ENCODE measurements at places on chromosomes 7 and 10. TPM values are rescaled to one million over a fixed set of nuclear protein-coding genes. Genes with fewer than 3 reads are reported as not detected.

- DNase-seq: no peak
- no peaks in the 10 kb centered on the region for H3K27me3 ChIP-seq
- peaks cover 3% of the 10 kb centered on the region for H3K4me1 ChIP-seq
- H3K27ac ChIP-seq: no peak overlapping the region
Observed at GRCh38 chr10:114359041-114359952, 45.0 kb downstream of the AFAP1L2 start.

- H3K27me3 ChIP-seq: no peaks in the 10 kb centered on the region
- DNase-seq: no peak
- no peaks in the 10 kb centered on the region for H3K36me3 ChIP-seq
- H3K4me3 ChIP-seq: no peak overlapping the region
Observed at GRCh38 chr10:113347508-113347907, 205.3 kb upstream of the HABP2 start.

DNA sequence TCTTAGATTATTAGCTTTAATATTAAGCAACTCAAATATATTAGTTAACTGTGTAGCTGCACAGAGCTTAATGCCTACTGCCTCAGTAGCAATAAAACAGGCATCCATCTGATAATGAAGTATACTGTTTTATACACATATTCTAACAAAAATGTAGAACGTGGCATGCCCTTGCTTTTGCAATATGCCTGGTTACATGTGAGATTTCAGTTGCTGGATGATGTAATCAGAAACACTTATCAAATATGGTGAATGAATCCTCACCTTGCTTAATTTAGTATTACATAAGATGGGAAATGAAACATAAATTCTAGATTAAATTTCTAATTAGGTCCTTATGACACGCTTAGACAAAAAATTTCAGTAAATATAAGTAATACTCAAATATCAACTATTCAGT, 8.0 kb downstream of the DNAJC1 start:
- no peak for DNase-seq
- no peaks in the 10 kb centered on the region for H3K27me3 ChIP-seq
- H3K36me3 ChIP-seq: no peaks in the 10 kb centered on the region
- no peaks in the 10 kb centered on the region for H3K4me1 ChIP-seq

- H3K27me3 ChIP-seq: no peaks in the 10 kb centered on the region
- no peaks in the 10 kb centered on the region for H3K4me1 ChIP-seq
- peaks cover 10% of the 10 kb centered on the region for H3K36me3 ChIP-seq
- no peak overlapping the region for H3K27ac ChIP-seq
- peak; percentile 43 for DNase-seq
Observed at GRCh38 chr7:75629044-75629443, 109.7 kb downstream of the HIP1 start.

DNA sequence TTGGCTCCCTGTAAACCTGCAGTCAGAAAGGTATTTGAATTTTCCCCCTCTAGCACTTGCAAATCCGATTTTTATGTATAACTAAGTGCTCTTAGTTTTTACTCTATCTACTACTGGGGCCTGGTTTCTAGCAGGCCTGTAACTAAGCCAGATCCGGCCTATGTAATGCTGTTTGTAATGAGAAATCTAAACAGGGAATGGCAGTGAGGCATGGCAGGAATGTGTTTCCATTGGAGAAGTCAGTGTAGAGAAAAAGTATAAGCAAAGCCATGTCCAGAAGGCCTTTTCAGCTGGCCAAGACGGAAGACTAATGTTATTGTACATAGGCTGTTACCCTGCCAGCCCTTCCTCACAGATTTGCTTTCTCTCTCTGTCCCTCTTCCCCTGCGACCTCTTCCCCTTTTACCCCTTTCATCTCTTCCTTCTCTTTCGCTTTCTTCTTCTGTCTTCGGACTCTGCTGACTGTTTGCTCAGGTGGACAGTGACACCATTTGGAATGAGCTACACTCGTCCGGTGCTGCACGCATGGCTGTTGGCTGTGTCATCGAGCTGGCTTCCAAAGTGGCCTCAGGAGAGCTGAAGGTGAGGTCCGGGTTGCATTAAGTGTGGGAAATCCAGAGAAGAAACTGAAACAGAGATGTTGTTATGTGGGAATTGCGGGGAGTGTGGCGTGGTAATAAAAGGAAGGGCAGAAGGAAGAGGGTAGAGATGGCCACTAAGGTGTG, 297.5 kb downstream of the HDAC9 start:
- H3K27me3 ChIP-seq: no peaks in the 10 kb centered on the region
- no peaks in the 10 kb centered on the region for H3K36me3 ChIP-seq
- H3K27ac ChIP-seq: no peak overlapping the region
- no peak for DNase-seq
- no peak overlapping the region for H3K4me3 ChIP-seq

- no peak overlapping the region for H3K27ac ChIP-seq
- no peak overlapping the region for H3K4me3 ChIP-seq
- DNase-seq: no peak
- H3K36me3 ChIP-seq: no peaks in the 10 kb centered on the region
- H3K27me3 ChIP-seq: no peaks in the 10 kb centered on the region
Observed at GRCh38 chr7:18520450-18521235, 25.1 kb downstream of the HDAC9 start.

DNA sequence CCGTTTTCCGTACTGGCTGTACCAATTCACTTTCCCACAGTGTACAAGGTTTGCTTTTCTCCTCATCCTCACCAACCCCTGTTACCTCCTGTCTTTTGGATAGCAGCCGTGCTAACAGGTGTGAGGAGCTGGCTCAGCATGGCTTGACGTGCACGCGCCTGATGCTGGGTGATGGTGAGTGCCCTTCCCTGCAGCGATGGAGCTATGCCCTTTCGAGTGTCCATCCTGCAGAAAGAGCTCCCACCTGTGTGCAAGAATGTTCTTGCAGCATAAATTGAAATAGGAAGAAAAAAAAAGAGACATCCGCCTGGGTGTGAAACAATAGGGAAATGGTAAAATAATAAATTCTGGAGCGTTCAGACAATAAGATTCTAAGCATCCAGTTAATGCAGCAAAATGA, 9.5 kb upstream of the UBE3C start:
- H3K36me3 ChIP-seq: no peaks in the 10 kb centered on the region
- H3K27ac ChIP-seq: no peak overlapping the region
- H3K4me1 ChIP-seq: no peaks in the 10 kb centered on the region
- H3K4me3 ChIP-seq: no peak overlapping the region
- no peak for DNase-seq

- H3K4me3 ChIP-seq: no peak overlapping the region
- no peak overlapping the region for H3K27ac ChIP-seq
- H3K36me3 ChIP-seq: no peaks in the 10 kb centered on the region
- H3K27me3 ChIP-seq: no peaks in the 10 kb centered on the region
Observed at GRCh38 chr10:70986623-70986950, 98.2 kb upstream of the PCBD1 start.

- H3K27me3 ChIP-seq: no peaks in the 10 kb centered on the region
- no peak overlapping the region for H3K27ac ChIP-seq
- no peak for DNase-seq
- no peaks in the 10 kb centered on the region for H3K36me3 ChIP-seq
Observed at GRCh38 chr7:67413670-67414069, 417.0 kb downstream of the TYW1 start.

GRCh38 chr7:25857376-25858067, 294.5 kb upstream of the NFE2L3 start:
- H3K27ac ChIP-seq: no peak overlapping the region
- peaks cover 21% of the 10 kb centered on the region for H3K4me1 ChIP-seq
- H3K27me3 ChIP-seq: peaks cover 87% of the 10 kb centered on the region
- DNase-seq: peak; percentile 62

DNA sequence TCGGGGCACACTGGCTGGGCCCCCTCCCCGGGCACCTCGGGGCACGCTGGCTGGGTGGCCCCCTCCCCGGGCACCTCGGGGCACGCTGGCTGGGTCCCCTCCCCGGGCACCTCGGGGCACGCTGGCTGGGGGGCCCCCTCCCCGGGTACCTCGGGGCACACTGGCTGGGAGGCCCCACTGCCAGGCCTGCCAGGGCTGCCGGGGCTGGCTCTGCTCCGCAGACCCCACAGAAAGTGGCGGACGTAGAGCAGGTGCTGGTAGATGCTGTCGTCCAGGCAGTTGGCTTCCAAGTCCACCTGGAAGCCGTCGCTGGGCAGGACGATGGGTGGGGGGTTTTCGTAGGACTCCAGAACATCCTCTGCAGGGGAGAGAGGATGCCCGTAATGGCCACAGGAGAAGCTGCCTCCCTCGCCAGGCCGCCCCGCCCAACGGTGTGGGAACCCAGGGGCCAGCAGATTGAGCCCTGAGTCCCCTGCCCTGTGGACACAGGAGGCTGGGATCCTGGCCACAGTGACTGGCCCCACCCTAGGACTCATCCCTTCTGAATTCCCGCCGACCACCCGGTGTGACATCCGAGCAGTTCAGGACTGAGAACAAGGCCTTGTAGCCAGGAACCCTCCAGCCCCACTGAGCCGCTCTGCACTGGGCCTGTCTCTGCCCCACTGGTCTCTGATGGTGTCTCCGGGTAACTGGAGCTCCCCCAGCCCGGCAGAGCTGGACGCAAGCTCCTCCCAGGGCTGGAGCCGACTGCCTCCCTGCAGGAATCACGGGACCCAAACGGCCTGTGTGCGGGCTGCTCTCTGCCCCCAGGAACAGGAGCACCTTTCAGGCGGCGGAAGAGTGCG, 28.2 kb downstream of the AP5Z1 start:
- no peak overlapping the region for H3K27ac ChIP-seq
- peaks cover 10% of the 10 kb centered on the region for H3K4me1 ChIP-seq
- DNase-seq: peak; percentile 50
- no peak overlapping the region for H3K4me3 ChIP-seq
- H3K36me3 ChIP-seq: no peaks in the 10 kb centered on the region
- H3K27me3 ChIP-seq: no peaks in the 10 kb centered on the region

- H3K4me1 ChIP-seq: no peaks in the 10 kb centered on the region
- H3K27me3 ChIP-seq: no peaks in the 10 kb centered on the region
Observed at GRCh38 chr10:18345308-18345707, 205.1 kb downstream of the CACNB2 start.

DNA sequence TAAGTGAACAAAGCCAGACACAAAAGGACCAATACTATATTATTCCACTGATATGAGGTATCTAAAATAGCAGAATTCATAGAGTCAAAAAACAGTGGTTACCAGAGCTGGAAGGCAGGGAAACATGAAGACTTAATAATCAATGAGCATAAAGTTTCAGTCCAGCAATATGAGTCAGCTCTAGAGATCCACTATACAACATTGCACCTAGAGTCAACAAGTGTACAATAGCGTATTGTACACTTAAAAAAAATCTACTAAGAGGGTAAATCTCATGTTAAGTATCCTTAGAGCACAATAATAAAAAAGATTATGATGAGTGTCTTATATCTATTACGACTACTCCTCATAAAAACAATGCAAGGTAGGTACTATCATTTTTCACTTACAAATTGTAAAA, 36.1 kb downstream of the C10orf90 start:
- H3K4me3 ChIP-seq: no peak overlapping the region
- no peaks in the 10 kb centered on the region for H3K27me3 ChIP-seq
- DNase-seq: no peak
- H3K4me1 ChIP-seq: peaks cover 6% of the 10 kb centered on the region

DNA sequence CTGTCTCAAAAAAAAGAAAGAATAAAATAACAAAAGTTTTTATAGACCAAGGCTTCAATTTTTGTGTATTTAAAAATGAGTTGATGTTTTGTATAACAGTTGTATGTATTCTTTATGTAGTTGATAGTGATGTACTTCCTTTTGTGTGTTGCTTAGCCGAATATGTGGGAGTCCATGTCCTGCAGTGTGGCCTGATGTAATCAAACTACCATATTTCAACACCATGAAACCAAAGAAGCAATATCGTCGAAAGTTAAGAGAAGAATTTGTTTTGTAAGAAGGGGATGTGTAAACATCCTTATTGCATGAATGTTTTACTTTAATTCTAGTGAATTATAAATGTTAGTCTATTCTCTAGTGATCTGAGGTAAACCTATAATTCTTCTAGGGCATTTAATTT, 56.6 kb downstream of the MPLKIP start:
- H3K4me3 ChIP-seq: no peak overlapping the region
- no peak for DNase-seq
- H3K27me3 ChIP-seq: no peaks in the 10 kb centered on the region
- no peak overlapping the region for H3K27ac ChIP-seq
- H3K36me3 ChIP-seq: peaks cover 14% of the 10 kb centered on the region

- no peak for DNase-seq
- H3K4me1 ChIP-seq: no peaks in the 10 kb centered on the region
- H3K4me3 ChIP-seq: no peak overlapping the region
Observed at GRCh38 chr7:92560602-92561001, 29.6 kb downstream of the FAM133B start.

DNA sequence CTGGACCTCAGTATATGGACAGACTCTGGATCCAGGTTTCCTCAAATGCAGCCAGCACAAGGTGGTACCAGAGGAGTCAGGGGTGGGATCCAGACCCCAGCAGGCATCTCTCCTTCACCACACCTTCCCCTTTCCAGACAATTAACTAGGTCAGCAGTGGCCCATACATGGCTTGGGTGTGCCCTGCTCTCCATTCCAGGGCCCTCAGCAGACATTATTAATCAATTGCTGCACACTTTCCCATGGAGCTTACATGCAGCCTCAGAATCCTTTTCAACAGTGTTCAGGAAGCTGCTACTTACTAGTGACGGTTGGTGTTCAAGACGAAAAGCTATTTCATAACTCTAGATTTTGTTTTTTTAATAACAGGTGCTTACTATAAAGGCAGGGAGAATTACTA, 6.0 kb downstream of the COL13A1 start:
- peaks cover 16% of the 10 kb centered on the region for H3K27me3 ChIP-seq
- DNase-seq: no peak
- no peak overlapping the region for H3K4me3 ChIP-seq
- H3K4me1 ChIP-seq: peaks cover 27% of the 10 kb centered on the region
- no peaks in the 10 kb centered on the region for H3K36me3 ChIP-seq
- H3K27ac ChIP-seq: no peak overlapping the region

GRCh38 chr7:79658304-79658703, 204.8 kb upstream of the MAGI2 start:
- H3K27ac ChIP-seq: no peak overlapping the region
- no peaks in the 10 kb centered on the region for H3K36me3 ChIP-seq
- no peaks in the 10 kb centered on the region for H3K4me1 ChIP-seq
- no peaks in the 10 kb centered on the region for H3K27me3 ChIP-seq
- no peak for DNase-seq

DNA sequence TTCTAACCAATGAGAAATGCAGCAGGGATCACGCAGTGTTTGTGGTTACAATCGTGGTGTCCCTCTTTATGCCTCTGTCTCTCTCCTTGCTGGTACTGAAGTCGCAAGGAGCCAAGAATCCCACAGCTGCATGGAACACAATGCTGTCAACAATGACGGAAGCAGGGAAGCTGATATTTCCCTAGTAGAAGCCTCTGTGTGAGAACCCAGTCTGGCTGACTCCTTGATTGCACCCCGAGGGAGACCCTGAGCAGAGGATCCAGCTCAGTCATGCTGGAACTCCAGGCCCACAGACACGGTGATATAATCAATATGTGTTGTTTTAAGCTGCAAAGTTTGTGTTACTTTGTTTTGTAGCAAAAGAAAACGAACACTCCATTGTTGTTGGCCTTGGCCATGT, 677.9 kb downstream of the PARD3 start:
- no peak overlapping the region for H3K4me3 ChIP-seq
- H3K27me3 ChIP-seq: no peaks in the 10 kb centered on the region
- H3K36me3 ChIP-seq: no peaks in the 10 kb centered on the region
- no peak for DNase-seq
- no peak overlapping the region for H3K27ac ChIP-seq
- no peaks in the 10 kb centered on the region for H3K4me1 ChIP-seq

GRCh38 chr10:44853148-44853734, 57.9 kb upstream of the TMEM72 start:
- peaks cover 25% of the 10 kb centered on the region for H3K4me1 ChIP-seq
- no peaks in the 10 kb centered on the region for H3K27me3 ChIP-seq
- no peak for DNase-seq
- no peak overlapping the region for H3K27ac ChIP-seq

TMEM140 gene
- total RNA-seq: not detected

HDAC9 gene
- 28.6 TPM for total RNA-seq

CALML3 gene
- not detected for total RNA-seq

SLC26A5 gene
- not detected for total RNA-seq

UCN3 gene
- not detected for total RNA-seq

PLAU gene
- 7.6 TPM for total RNA-seq

CCDC146 gene
- 6.1 TPM for total RNA-seq

SPDYE2B gene
- not detected for total RNA-seq

Measured in neural progenitor cell (in vitro differentiated cells).